Naive thymus-derived CD4-positive, alpha-beta T cell (primary cell): ENCODE measurements at places on chromosomes 6 and 20. TPM values are rescaled to one million over a fixed set of nuclear protein-coding genes. Genes with fewer than 3 reads are reported as not detected.

DNA sequence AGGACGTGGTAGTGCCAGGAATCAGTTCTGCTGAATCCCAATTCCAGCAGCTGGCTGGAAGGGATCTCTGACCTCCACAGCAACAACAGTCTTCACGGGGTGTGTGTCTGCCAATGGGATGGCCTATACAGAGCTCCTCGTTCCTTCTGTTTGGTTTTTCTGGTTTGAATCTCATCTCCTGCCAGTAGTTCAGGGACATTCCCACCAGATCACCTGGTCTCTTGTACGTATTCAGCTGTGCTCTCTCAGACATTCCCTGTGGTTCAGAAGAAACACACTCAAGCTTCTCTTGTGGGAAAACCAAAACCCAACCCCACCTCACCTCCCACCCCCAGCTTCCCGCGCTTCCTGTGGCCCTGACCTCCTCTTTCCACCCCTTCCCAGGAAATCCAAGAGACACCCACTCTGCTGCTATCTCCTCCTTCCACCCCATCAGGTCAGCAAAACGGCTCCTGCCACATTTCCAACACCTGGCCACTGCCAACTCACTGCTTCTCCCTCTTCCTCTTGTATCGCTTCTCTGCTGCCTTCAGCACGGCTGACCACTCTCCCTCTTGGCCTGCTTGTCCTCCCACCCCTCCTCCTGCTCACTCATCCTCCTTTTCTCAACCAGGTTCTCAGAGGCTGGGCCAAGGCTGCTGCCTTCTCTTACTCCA is 63.3 kb upstream of the PTGIS start:
- no peaks in the 10 kb centered on the region for H3K4me1 ChIP-seq
- H3K36me3 ChIP-seq = peaks cover 6% of the 10 kb centered on the region
- no peak for DNase-seq
- no peaks in the 10 kb centered on the region for H3K27me3 ChIP-seq
- no peak overlapping the region for H3K4me3 ChIP-seq

WFDC9 gene
- polyA plus RNA-seq = not detected

GRCh38 chr6:122033564-122034181 is 365.8 kb upstream of the HSF2 start:
- H3K27me3 ChIP-seq = no peaks in the 10 kb centered on the region
- no peak overlapping the region for H3K27ac ChIP-seq
- H3K4me3 ChIP-seq = no peak overlapping the region
- no peaks in the 10 kb centered on the region for H3K4me1 ChIP-seq
- peak; percentile 54 for DNase-seq

ULBP1 gene
- not detected for polyA plus RNA-seq

GRCh38 chr6:152184917-152185574 is 377.6 kb downstream of the ESR1 start:
- H3K36me3 ChIP-seq = no peaks in the 10 kb centered on the region
- H3K27ac ChIP-seq = peak overlapping the region; percentile 71
- DNase-seq = peak; percentile 66
- no peaks in the 10 kb centered on the region for H3K27me3 ChIP-seq
- peaks cover 48% of the 10 kb centered on the region for H3K4me1 ChIP-seq
- H3K4me3 ChIP-seq = peak overlapping the region; percentile 56

GRCh38 chr6:158044525-158044888 is 62.8 kb downstream of the SYNJ2 start:
- H3K4me1 ChIP-seq = no peaks in the 10 kb centered on the region
- no peaks in the 10 kb centered on the region for H3K27me3 ChIP-seq
- no peak overlapping the region for H3K27ac ChIP-seq
- H3K4me3 ChIP-seq = no peak overlapping the region
- no peak for DNase-seq
- no peaks in the 10 kb centered on the region for H3K36me3 ChIP-seq

OOEP gene
- not detected for polyA plus RNA-seq

FAM209A gene
- polyA plus RNA-seq = 0.35 TPM

- no peaks in the 10 kb centered on the region for H3K27me3 ChIP-seq
- no peaks in the 10 kb centered on the region for H3K4me1 ChIP-seq
- no peaks in the 10 kb centered on the region for H3K36me3 ChIP-seq
- DNase-seq = no peak
These were observed 104.4 kb upstream of the SALL4 start for GRCh38 chr20:51906679-51907078.

PDE7B gene
- 0.75 TPM for polyA plus RNA-seq

ADTRP gene
- polyA plus RNA-seq = 109 TPM

CRIP3 gene
- polyA plus RNA-seq = not detected

GRCh38 chr20:7090811-7091210 is 323.3 kb downstream of the BMP2 start:
- H3K4me1 ChIP-seq = no peaks in the 10 kb centered on the region
- DNase-seq = no peak
- no peaks in the 10 kb centered on the region for H3K27me3 ChIP-seq
- no peak overlapping the region for H3K4me3 ChIP-seq
- H3K36me3 ChIP-seq = no peaks in the 10 kb centered on the region

TREM2 gene
- polyA plus RNA-seq = not detected

DNA sequence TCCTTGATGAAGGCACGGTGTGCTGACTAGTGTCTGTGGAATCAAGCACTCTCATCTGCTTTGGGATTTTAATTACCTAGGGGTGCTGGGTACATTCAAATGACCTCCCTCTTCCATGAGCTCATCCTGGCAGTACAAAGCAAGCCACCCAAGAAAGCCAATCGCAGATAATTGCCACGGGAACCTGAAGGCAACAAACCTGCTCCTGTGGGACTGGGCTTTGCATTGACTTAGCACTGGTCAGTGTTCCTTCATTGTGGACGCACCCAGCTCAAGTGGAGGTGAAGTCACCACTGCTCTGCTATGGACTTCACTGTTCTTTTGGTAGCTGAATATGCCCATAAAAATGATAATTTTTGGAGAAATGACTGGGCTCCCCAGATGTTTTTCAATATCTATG is 261.6 kb upstream of the FERMT1 start:
- DNase-seq = no peak
- no peak overlapping the region for H3K4me3 ChIP-seq
- no peaks in the 10 kb centered on the region for H3K27me3 ChIP-seq
- H3K27ac ChIP-seq = no peak overlapping the region

COL12A1 gene
- polyA plus RNA-seq = not detected

DNA sequence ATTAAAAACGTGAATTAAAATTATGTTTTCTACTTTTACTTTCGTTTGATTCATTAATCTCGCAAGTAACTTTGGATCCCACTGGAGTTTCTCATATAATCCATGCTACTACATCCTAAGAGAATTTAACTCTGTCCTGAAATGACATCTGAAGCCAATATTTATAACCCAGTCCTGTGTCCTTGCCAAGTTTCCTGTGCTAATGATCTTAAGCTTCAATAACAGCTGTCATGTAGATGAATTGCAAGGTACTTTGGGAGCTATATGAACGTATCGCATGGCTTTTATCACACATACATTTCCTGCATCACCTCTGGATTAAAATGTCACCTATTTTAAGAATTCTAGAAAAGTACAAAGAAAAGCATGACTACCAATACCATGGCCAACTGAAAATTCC is 833.8 kb upstream of the CITED2 start:
- H3K27ac ChIP-seq = no peak overlapping the region
- no peaks in the 10 kb centered on the region for H3K4me1 ChIP-seq
- no peaks in the 10 kb centered on the region for H3K36me3 ChIP-seq
- no peaks in the 10 kb centered on the region for H3K27me3 ChIP-seq
- H3K4me3 ChIP-seq = no peak overlapping the region
- DNase-seq = no peak
